ENCODE measurements at places on chromosomes 4 and X.

DNA sequence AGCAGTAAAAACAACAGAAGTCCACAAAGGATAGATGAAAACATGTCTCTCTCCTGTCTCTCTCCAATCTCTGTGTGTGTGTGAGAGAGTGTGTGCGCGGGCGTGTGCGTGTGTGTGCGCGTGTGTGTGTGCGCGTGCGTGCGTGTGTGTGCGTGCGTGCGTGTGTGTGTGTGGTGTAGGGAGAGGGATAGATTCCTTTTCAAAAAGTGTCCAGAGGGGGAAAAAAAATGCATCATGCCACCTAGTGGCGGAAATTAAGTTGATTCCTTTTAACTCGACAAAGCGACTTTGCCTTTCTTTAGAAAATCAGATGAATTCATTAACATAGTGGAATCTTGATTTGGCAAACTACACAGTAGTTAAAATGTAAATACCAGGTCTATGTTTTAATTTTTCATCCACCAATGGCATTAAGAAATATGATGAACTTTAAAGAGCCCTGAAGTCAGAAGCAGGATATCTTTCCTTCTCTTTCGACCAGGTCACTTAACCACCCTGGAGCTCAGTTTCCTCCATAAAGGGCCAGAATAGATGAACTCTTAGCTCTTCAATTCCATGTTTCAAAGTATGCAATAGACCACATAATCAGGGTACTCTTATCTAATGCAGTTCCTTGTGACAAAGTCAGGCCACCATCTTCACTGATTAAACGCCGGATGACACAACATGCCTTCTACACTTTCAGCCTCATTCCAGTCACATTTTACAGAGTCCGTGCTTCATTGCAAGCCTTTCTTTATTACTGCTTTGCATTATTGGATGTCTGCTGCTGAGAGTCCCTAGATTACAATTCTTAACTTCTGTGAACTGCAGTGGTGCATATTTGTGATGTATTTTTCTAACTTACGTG lies 162.8 kb downstream of the FBXO8 start:
- DNase-seq = no peak

- no peak for DNase-seq
These were observed 28.7 kb upstream of the FAT1 start for GRCh38 chr4:186752325-186752724.

DNA sequence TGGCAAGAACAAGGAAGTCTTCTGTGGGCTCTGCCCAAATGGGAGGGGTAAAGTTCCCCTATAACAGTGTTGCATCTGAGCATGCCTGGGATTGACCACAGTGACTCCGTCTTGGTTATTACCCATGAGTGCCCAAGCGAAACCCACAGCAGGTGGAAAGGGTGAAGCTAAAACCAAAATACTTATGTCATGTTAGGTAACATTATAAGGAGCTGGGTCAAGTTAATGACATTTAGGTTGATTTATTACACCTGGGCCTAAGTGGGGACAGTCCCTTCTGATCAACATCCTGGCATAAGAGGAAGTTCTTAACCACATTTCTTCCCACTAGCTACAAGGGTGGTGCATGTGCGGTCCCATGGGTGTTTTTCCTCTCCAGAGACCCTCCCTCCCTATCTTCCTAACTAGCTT lies 1.3 kb upstream of the ZNF732 start:
- no peak for DNase-seq

- DNase-seq = no peak
These were observed 170.6 kb upstream of the FAM9B start for GRCh38 chrX:9204560-9204959.

DNA sequence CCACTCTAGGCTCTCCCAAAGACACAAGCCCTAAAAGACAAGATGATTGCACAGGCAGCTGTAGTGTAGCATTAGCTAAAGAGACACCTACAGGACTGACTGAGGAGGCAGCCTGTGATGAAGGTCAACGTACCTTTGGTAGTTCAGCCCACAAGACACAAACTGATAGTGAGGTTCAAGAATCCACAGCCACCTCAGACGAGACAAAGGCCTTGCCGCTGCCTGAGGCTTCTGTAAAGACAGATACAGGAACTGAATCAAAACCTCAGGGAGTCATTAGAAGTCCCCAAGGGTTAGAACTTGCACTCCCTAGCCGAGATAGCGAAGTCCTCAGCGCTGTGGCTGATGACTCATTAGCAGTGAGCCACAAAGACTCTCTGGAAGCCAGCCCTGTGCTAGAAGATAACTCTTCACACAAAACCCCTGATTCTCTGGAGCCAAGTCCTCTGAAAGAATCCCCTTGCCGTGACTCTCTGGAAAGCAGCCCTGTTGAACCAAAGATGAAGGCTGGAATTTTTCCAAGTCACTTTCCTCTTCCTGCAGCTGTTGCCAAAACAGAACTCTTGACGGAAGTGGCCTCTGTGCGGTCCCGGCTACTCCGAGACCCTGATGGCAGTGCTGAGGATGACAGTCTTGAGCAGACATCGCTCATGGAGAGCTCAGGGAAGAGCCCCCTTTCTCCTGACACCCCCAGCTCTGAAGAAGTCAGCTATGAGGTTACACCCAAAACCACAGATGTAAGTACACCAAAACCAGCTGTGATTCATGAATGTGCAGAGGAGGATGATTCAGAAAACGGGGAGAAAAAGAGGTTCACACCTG lies 306.3 kb downstream of the ANK2 start:
- peak; percentile 10 for DNase-seq

DNA sequence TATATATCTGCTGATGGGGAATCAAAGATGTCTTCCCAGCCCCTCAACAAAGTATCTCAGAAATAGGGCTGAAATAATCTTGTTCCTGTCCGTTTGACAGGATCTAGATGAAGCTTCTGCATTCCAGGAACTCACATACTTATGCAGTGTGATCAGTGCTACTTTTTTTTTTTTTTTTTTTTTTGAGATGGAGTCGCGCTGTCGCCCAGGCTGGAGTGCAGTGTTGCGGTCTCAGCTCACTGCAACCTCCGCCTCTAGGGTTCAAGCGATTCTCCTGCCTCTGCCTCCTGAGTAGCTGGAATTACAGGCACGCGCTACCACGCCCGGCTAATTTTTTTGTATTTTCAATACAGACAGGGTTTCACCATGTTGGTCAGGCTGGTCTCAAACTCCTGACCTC lies 36.4 kb downstream of the DHX15 start:
- DNase-seq = no peak

GRCh38 chrX:16462912-16463311 lies 187.0 kb upstream of the S100G start:
- DNase-seq = no peak

Data from stimulated activated CD4-positive, alpha-beta T cell treated with anti-CD3 and anti-CD28 coated beads, Interleukin-1b, Interleukin-23, amount 100 ng/mL, for 1 hour (primary cell).